ENCODE measurements at places on chromosomes 12 and 14.

DNA sequence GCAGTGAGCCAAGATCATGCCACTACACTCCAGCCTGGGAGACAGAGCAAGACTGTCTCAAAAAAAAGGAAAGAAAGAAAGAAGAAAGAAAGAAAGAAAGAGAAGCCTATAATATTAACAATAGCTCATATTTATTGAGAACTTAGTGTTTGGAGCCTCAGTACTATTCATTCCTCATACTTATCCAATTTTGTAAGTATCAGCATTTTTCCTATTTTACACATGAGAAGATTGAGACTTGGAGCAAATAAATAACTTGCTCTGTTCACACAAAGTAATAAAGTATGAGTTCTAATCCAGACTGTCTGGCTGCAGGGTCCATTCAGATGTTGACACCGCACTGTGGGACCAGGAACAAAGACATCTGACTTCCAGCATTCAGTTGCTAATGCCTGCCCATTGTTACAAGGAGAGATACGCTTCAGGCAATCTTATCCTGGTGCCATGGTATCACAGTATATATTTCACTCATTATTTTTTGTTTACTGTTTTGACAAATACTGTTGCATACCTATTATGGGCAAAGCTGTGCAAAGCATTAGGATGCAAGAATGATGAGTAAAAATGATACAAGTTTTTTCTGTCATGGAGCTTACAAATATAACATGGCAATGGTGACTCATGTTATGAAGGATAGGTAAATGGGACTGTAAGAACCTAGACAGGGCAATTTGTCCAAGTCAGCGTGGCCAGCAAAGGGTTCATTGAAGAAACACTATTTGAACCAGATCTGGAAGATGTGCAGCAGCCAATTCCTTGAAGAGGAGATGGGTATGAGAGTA, 21.4 kb upstream of the TMTC2 start:
- DNase-seq, result no peak

DNA sequence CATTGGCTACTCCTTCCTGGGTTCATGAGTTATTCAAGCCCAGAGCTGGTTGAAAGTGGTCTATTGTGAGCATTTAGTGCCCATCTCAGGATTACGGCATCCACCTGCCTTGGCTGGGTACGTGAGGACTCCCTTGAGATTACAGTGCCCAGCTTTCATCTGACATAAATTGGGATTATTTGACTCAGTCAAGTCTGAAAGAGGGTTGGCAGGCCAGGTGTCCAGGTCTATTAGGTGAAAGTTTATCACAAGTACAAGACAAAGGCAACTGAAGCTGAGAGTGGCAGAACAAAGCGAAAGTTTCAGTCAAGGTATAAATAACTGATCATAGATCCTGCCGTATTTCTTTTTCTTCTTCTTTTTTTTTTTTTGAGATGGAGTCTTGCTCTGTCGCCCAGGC, 84.6 kb upstream of the ATF7IP start:
- no peak for DNase-seq

GRCh38 chr12:84637926-84638325, 274.7 kb downstream of the SLC6A15 start:
- DNase-seq, result no peak

DNA sequence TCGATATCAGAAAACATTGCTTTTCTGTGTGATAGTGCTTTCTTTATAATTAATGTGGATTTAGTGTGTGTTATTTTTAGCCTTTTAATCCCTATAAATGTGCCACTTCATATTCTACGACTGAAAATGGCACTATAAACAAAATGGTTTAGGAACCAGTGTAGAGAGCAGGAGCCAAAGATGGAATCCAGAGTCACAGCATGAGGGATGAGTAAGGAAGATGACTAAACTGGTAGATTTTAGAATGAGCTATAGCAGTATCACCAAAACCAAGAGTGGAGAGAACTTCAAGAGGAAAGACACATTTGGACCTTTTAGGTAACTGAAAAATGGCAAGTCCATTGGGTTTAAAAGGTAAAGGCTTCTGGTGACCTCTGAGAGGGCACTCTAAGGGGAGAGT, 887.2 kb downstream of the NRXN3 start:
- DNase-seq, result no peak

GRCh38 chr14:91354979-91355685, 62.5 kb downstream of the CCDC88C start:
- no peak for DNase-seq

GRCh38 chr12:120479458-120479857, 9.9 kb upstream of the SRSF9 start:
- no peak for DNase-seq

DNA sequence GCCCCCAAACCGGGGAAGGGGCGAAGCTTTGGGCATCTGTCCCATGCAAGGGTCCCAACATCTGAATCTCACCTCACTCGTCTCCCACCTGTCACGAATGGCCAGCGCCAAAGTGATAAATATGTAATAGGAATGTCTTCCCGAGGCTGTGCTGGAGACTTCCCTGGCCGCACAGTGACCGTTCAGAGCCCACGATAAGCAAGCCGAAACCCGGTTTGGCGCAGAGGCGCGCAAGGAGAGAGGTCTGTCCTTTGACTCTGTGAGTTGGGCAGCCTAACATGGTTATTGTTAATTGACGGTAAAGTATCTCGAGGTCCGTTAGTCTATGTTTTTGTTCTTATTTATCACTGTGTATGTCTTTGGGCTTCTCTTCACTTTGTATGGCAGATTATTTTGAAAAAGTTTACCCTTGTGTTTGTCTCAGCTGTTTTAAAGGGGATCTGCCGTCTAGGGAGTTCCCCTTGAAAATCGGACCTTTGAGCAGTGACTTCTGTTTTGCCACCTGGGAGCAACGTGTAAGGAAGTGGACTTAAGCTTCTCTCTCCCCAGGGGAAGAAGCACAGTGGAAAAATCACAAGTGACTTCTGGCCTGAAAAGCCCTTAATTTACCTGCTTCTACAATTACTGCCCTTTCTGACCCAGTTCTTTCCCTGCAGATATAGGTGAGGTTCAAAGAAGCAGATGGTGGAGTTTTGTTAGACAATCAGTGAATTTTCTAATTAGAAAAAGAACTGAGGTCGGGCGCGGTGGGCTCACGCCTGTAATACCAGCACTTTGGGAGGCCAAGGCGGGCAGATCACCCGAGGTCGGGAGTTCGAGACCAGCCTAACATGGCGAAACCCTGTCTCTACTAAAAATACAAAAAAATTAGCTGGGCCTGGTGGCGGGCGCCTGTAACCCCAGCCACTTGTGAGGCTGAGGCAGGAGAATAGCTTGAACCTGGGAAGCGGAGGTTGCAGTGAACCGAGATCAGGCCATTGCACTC, 1.1 kb upstream of the TM9SF1 start:
- DNase-seq, result no peak

DNA sequence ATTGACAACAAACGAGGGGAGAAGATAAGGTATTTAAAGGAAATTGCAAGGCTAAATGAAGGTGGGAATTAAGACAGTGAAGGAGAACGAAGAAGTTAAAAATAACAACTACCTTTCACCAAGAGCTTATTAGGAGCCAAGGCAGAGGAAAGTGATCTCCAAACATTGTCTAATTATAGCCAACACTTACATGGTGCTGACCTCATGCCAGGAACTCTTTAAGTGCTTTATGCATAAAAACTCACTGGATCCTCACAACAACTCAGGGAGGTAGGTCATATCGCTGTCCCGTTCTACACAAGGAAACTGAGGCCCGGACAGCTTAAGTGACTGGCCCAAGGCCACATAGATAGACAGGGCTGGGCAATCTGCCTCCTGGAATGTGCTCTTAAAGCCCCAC, 19.5 kb downstream of the TAMALIN start:
- DNase-seq, result no peak

GRCh38 chr14:24986206-24986893, 63.6 kb downstream of the STXBP6 start:
- no peak for DNase-seq

- DNase-seq, result no peak
Observed at GRCh38 chr12:1920436-1920835, 2.0 kb upstream of the CACNA2D4 start.

Measured in stimulated activated CD8-positive, alpha-beta memory T cell treated with anti-CD3 and anti-CD28 coated beads, Interleukin-4, amount 100 ng/mL, for 1 hour (primary cell).